ENCODE measurements at places on chromosomes 13 and 19.

DNA sequence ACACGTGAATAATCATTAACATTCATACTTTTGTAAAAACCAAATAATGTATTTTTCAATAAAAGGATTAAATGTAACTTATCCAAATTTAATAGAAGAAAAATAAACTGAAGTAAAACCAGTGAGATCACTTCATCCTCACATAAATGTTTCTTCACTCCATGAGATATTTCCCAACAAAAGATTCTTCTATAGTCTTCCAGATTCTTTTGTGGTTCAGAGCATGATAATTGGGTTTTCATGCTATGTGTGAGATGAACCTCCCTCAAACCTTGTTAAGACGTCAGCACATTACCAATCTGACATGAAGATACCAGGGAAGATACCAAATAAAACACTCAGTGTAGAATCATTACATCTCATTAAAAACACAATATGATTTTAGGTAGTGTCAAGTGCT, 62.9 kb upstream of the OXGR1 start:
- no peak for DNase-seq

- no peak for DNase-seq
Observed at GRCh38 chr13:112704308-112705145, 14.7 kb downstream of the ATP11A start.

GRCh38 chr19:29694161-29694560, 20.9 kb downstream of the C19orf12 start:
- DNase-seq, result no peak

DNA sequence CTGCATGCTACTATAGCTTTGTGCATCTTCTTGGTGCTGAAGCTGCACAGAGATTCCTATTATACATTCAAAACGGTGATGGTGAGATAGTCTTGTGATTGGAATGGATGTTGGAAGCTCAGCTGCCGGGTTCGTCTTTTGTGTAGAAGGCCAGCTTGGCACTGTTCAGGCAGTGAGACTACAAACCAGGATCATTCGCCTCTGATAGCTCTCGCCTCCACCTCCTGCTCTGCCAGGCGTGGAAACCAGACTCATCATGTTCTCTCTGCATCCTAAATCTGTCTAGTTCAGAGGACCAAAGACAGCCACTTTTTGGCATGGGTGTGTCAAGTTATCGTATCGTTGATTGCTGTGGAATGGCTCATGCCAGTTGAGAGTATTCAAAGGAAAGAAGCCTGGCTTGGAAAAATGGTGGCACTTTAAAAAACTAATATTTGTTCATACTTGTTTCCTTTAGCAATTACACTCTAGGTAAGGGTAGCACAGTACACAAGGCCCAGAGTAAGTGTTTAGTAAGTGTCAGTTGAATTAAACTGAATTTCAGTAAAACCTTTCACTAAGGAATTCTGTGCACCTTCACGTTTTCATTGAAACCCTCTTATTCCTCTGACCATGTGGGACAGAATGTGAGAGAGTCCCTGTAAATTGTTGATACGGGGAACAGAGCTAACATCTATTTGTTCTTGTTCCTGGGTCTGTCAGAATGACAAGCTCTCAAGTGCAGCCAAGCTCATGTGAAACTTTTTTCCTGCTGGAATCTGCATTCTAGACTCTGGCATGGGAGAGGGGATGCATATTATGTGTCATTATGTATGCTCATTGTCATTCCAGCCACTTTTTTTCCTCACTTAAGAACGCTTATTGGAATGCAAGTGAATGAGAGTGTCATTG, 69.8 kb downstream of the DPY19L3 start:
- no peak for DNase-seq

DNA sequence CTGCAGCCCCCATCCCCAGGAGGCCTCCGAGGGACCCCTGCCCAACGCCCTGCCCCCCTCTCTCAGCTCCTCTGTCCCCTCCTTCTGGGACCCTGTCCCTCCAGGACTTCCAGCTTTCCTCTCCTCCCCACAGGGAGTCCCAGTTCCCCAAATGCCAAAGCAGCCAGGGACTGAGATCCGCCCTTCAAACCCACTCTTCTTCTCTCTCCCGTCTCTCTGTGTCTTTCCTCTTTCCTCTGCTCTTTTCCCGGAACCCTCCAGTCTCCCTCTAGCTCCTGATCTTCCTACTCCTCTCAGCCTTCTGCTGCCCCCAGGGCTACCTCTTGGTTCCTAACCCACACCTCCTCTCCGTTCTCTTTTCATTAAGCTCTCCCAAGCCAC, 377 bp downstream of the CA11 start:
- DNase-seq, result no peak

DNA sequence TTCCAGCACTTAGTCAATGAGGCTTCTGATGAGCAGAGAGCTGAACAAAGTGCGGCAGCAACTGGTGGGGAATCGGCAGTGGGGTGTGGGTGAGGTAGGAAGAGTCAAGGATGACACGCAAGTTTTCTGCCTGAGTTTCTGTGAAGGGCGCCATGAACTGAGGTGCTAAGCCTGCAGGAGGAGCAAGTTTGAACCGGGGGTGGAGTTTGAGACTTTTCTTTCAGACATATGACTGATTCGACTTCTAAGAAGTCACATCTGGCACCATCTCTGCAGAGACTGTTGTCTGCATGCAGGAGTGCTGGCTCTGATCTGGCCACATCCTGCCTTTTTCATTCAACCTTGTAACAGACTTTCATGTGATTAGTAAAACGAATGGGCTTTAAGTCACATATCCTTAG, 14.8 kb upstream of the GPI start:
- no peak for DNase-seq

GRCh38 chr19:15248648-15249527, 16.6 kb upstream of the EPHX3 start:
- DNase-seq, result no peak

DNA sequence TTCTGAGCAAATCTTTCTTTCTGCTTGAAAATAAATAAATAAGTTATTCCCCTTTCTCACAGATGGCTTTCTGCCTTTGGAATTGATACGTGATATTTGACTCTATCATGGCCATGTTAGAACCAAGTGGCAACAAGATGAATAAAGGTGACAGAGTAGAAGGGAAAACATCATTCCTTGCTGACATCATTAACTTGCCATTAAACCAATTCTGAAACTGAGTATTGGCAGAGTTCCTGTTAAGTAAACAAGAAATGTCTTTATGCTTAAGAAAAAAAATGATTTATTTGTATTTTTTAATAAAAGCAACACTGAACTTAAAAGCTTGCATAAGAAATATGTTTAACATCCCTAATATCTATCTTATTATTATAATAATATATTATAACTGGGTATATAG, 828.1 kb downstream of the PCDH9 start:
- no peak for DNase-seq

DNA sequence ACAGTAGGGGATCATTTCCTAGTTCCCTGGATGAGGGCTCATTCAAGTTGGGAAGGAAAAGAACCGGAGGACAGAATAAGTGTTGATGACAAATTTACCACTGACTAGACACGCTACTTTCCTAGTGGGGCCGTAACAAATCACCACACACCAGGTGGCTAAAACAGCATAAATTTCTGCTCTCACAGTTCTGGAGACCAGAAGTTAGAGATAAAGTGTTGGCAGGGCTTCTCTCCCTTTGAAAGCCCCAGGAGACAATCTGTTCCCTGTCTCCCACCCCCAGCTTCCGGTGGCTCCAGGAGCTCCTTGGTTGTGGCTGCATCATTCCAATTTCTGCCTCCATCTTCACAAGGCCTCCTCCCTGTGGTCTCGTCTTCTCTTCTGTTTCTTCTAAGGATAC, 65.4 kb upstream of the ARGLU1 start:
- no peak for DNase-seq

GRCh38 chr19:18161636-18162002, 8.7 kb downstream of the PIK3R2 start:
- DNase-seq, result no peak

- no peak for DNase-seq
Observed at GRCh38 chr19:49861107-49861506, 6.3 kb downstream of the PNKP start.

DNA sequence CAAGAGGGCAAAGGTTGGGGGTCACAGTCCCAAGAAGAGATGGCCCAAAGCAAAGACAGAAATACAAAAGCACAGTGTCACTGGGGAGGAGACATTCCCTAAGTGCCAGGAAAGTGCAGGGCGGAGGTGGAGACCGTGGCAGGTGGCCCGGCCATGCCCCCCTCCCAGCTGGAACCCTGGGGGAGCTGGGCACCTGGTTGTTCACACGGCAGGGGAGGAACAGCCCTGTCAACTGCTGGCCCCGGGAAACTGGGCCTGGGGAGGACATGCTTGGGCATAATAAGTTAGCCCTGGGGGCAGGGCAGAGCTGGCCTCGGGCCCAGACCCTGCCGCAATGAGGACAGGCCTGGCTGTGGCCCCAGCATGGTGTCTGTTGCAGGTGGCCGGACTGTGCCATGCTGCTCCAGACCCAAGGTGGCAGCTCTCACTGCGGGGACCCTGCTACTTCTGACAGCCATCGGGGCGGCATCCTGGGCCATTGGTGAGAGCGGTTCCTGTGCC, 7.4 kb downstream of the HPN start:
- DNase-seq, result no peak

DNA sequence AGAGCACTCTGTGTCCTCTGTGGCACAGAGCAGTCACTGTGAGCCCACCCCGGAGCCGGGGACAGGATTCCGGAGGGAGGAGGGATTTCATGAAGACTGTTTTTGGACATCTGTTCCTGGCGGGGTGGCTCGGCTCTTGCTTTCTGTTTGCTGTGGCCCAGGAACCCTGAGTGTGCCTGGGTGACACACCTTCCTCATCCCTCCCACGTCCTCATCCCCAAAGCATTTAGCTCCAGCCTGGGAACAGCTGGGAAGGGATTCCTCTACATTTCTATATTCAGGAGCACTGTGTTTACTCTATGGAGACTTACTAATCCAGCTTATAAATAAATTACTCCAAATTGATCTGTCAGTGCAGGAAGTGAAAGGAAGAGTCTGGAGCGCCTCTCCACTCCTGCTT, 97.8 kb upstream of the UBL3 start:
- DNase-seq, result no peak

DNA sequence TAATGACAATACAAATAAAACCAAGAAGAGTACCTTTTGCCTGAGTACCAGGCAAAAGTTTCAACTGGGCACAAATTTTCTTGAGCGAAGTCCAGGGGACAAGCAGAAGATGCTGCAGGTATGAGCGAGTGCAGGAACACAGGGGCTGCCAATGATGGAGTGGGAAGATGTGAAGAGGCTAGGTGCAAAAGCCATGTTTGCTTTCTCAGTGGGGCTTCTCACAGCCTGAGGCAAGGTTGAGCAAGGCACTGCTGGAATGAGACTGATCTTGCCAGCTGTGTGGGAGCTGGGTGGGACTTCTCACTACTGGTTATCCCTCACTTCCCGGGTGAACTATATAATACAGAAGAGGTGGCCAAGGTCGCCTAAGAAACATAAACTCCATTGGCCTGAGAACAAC, 1200.7 kb downstream of the SLITRK1 start:
- no peak for DNase-seq

- no peak for DNase-seq
Observed at GRCh38 chr19:19552798-19553197, 14.7 kb downstream of the CILP2 start.

DNA sequence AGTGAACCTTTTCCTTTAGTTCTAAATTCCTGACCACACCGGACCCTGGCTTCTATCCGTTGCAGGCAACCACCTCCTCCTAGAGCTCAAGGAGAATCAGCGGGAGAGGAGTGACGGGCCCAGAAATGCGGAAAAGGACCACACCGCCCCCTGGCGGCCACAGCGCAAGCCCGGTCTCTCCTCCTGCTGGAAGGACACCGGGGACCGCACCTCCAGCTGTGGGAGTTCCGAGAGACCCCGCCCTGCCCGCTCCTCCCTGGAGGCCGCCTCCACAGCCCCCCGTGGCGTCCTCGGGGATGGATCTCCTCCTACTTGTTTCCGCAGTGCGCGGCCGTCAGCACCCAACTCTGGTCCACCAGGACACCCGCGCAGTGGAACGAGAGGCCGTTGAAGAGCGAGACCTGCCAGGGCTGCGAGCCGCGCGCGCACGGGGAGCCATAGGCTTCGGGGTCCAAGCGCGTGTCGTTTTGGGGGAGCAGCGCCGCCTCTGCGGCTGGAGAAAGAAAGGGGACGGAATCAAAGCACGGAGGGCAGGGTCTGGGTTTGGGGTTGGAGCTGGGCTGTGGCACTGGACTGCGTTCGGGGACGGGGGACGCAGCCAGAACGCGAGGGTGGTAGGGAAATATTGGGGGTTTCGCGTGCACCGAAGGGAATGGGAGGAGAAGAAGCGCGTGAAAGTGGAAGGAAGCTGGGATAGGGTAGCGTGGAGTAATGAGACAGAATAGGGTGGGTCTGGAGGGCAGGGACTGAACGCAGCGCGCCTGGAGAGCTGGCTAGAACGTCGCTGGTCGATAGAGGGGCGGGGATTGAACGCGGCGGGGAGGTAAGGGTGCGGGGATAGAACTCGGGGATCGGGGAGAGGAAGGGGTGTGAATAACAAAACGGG, 2.5 kb downstream of the KLK10 start:
- no peak for DNase-seq

GRCh38 chr19:1396768-1397679, 4.3 kb downstream of the GAMT start:
- no peak for DNase-seq

- DNase-seq, result no peak
Observed at GRCh38 chr13:110377178-110377825, 70.2 kb downstream of the COL4A2 start.

GRCh38 chr13:110014719-110015118, 228.3 kb upstream of the IRS2 start:
- DNase-seq, result no peak

- no peak for DNase-seq
Observed at GRCh38 chr19:17125062-17125727, 49.6 kb downstream of the MYO9B start.

DNA sequence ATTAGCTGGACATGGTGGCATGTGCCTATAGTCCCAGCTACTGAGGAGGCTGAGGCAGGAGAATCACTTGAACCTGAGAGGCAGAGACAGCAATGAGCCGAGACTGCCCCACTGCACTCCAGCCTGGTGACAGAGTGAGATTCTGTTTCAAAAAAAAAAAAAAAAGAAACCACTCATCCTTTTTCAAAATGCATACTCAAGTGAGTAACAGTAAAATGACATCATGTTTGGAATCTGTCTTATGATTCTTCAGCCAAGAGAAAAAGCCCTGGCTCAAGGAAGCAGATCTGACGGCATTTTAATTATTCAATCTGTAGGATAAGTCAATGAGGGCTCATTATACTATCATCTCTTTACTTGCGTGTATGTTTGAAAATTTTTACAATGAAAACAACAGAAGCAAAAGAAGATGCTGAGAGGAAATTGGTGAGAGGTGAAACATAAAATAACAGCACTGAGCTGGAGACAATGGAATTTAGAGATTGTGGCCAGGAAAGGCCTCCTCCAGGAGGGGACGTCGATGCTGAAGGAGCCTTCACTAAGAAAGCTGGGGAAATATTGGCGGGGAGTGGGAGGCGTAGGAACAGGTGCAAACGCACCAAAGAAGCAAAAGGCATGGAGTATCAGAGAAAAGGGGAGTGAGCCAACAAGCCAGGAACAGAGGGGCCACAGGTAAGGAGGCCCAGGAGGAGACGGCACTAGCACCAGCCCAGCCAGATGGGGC, 12.9 kb upstream of the CCNE1 start:
- DNase-seq, result no peak

- no peak for DNase-seq
Observed at GRCh38 chr19:2549701-2550191, 73.8 kb downstream of the GADD45B start.
